Heart left ventricle (tissue), 16 donors: ENCODE measurements at places on chromosomes 12 and 14. TPM values are rescaled to one million over a fixed set of nuclear protein-coding genes. Genes with fewer than 3 reads are reported as not detected.

DNA sequence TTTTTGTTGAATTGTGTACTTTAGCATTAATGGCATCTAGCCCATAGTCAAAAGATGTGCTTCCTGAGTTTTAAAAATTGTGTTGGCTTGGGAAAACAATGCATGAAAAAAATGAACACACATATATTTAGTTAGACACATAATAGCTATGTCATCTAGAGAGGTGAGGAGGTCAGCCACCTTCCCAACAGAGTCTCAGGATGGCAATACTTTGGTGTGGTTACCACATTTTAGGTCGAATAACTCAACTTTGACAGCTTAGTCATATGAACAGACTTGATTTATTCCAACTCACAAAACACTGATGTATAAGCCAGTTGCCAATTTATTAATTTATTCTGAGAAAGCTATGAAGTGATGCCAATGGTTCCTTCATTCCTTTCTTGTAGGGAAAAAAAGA, 114.0 kb downstream of the ETNK1 start:
- H3K27ac ChIP-seq: no peak overlapping the region
- no peak overlapping the region for H3K4me3 ChIP-seq
- H3K4me1 ChIP-seq: no peaks in the 10 kb centered on the region
- no peak for DNase-seq
- no peaks in the 10 kb centered on the region for H3K36me3 ChIP-seq

TMEM119 gene
- total RNA-seq: 0.19 TPM

DNA sequence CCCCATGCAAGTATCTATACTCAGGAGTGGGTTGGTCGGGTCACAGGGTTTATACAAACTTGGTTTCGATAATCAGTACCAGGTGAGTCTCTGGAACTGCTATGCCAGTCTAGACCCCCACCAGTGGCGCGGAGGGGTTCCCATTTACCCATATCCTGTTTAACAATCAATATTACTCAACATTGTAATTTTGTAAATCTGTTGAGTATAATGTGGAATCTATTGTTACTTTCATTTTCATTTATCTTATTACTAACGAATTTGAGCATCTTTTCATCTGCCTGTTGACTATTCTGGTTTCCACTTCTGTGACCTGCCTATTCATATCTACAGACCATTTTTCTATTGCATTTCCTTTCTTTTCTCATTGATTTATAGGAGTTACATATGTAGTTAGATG, 275.2 kb upstream of the CRY1 start:
- H3K27ac ChIP-seq: no peak overlapping the region
- no peak overlapping the region for H3K4me3 ChIP-seq
- no peak for DNase-seq
- no peaks in the 10 kb centered on the region for H3K36me3 ChIP-seq

DNA sequence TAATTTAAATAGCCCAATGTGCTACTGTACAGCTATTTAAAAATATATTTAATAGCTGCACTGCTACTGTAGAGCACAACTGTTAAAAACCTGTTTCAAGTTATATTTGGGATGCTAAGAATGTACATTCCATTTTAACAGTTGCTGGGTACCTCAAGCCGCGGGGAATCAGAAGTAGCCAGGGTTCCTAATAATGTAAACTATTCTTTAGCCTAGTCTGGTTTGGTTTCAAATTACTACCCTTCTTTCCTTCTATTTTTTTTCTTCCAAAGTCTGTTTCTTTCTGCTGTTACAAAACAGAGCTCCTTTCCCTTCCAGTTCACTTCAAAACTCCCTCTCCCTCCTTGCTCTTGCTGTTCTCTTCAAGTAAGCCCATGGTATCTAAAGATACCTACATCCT, 21.3 kb downstream of the SCAF11 start:
- H3K27me3 ChIP-seq: no peaks in the 10 kb centered on the region
- no peak overlapping the region for H3K27ac ChIP-seq
- H3K4me1 ChIP-seq: peaks cover 85% of the 10 kb centered on the region
- peaks cover 9% of the 10 kb centered on the region for H3K36me3 ChIP-seq

DNA sequence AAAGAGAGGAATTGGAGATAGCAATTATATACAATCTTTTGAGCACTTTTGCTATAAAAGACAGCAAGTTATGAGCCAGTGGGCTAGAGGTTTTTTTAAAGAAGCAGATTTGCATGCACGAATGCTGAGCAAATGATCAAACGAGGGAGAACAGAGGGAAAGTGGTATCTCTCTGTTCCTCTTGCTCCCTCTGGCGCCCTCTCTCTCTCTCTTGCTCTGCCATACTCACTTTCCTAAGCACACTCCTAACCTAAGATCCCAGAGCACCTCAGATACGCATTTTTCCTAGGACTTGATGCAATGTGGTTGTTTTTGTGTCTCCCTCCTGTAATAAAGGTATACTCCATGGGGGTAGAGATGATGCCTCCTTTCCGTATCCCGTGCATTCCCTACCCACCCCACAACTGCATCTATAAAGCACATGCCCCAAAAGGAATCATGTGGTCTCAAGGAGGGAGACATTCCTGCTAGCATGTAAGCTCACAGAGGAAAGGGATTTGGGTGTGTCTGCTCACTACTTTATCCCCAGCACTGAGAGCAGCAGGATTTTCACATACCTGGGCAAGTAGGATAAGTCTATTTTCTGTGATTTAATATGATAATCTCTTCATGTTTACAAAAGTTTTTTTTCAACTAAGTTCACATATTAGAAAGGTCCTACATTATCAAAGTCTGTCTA, 270.2 kb downstream of the SSPN start:
- no peak overlapping the region for H3K4me3 ChIP-seq
- H3K27ac ChIP-seq: no peak overlapping the region
- H3K4me1 ChIP-seq: peaks cover 25% of the 10 kb centered on the region
- DNase-seq: no peak
- peaks cover 5% of the 10 kb centered on the region for H3K36me3 ChIP-seq
- H3K27me3 ChIP-seq: no peaks in the 10 kb centered on the region

POTEM gene
- total RNA-seq: not detected
